ENCODE measurements at places on chromosomes 16 and 17.
A peak's percentile ranks its signal among the peaks of the same experiment; 100 is the strongest.

GRCh38 chr17:73580073-73580710 lies 64.1 kb downstream of the SDK2 start:
- DNase-seq: no peak

DNA sequence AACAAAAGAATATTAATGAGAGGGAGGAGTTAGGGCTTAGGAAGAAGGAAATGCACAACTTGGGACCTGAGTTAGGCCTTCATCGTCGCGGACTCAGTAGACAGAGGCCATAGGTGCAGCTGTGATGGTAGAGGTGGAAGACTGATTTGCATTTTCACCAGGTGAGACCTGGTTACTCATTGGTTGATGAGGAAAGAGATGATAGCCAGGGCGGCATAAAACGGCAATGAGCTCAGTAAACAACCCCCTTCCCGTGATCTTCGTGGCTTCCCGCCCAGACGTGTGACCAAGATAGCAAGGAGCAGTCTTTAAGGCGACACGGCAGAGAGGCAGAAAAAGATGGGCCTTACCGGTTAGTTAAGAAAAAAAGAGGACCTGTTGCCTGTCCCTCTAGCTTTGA lies at the start of gene TMC5:
TSS of gene TMC5 (plus strand) at position 244 of the 400 bp plus-strand sequence. CDS start 22,156 bp downstream, outside the sequence.
- DNase-seq: no peak

- no peak for DNase-seq
Measured at GRCh38 chr17:49439305-49439672, 24.6 kb upstream of the PHB1 start.

- peak; percentile 2 for DNase-seq
Measured at GRCh38 chr17:4899341-4900230, at the start of gene C17orf107. Gene C17orf107 (plus strand): TSS chr17:4899536. CDS start chr17:4899763, 227 bp downstream.

Data from NCI-H187 (cell line).